ENCODE measurements at places on chromosomes 7 and 10.

GRCh38 chr7:70005891-70006260 is 407.6 kb downstream of the AUTS2 start:
- DNase-seq: no peak

- DNase-seq: no peak
These were observed 116.2 kb downstream of the JAZF1 start for GRCh38 chr7:28064437-28064836.

DNA sequence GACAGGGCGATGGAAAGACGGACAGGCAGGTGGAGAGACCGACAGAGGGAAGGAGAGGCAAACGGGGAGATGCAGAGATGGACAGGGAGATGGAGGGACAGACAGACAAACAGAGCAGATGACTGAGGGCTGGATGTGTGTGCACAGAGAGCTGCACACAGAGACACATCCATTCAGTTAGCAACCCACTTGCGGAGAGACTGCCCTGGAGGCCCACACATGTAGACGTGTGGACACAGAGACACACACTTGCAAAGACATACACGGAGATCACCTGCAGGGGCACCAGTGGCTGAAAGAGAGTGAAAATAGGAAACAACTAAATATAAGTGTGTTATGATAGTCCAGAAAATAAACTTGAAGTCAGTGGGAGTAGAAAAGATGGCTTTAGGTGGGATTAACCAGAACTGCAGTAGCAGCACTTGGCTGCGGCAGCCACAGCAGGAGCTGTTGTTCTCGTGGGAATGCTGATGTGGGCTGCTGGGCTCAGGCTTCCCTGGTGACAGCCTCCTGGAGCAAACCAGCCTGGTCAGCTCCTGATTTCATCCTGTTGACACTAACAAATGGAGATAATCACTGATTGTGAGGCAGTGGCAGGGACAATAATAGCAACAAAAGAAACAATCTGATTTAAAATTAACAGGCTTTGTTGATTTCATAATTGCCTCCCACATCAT is 134.1 kb downstream of the CCNY start:
- no peak for DNase-seq

GRCh38 chr7:4856336-4857057 is 5.3 kb downstream of the PAPOLB start:
- no peak for DNase-seq

- DNase-seq: no peak
These were observed 1.1 kb downstream of the CUX1 start for GRCh38 chr7:101818287-101819071.

DNA sequence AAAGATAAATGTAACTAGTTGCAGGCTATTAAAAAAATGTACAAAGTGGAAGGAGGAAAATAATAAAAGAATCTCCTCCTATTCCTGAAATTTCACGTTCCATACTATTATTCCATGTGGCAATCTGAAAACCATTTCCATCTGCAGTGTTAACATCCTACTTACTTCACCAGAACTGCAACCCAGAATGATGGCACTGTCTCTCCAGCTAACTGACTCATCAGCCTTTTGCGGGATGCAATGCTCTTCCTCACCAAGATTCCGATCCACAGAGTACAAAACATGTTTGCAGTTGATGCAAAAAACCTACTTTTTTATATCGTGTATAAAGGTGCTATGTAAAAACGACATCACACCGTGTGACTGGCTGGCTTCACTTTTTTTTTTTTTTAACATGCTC is 50.8 kb downstream of the ESYT2 start:
- no peak for DNase-seq

GRCh38 chr7:82109288-82109687 is 334.3 kb downstream of the CACNA2D1 start:
- DNase-seq: no peak

- no peak for DNase-seq
These were observed 28.3 kb downstream of the HIPK2 start for GRCh38 chr7:139749545-139749944.

- no peak for DNase-seq
These were observed 179.8 kb downstream of the WNT2 start for GRCh38 chr7:117143066-117143465.

All from stimulated activated CD8-positive, alpha-beta memory T cell treated with anti-CD3 and anti-CD28 coated beads, Interleukin-2, amount 100 ng/mL, for 1 hour (primary cell).